ENCODE measurements at places on chromosomes 2 and 18.

GRCh38 chr18:78237864-78238263, 741.8 kb upstream of the SALL3 start:
- DNase-seq = no peak

DNA sequence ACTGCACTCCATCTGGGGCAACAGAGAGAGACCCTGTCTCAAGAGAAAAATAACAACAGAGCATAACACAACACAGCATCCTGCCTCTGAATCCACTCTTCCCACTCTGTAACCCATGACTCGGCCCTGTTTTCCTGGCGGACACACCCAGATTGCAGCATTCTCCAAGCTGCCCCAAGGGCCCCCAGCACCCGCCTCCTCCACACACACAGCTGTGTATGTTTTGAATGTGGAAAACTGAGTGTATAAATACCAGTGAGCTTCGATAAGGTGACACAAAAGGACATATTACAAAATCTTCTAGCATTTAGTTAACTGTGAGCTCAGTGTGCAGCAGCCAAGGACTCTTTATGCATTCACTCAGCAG, 13.0 kb downstream of the IMPA2 start:
- no peak for DNase-seq

GRCh38 chr2:222769446-222769845, 91.4 kb upstream of the ACSL3 start:
- no peak for DNase-seq

DNA sequence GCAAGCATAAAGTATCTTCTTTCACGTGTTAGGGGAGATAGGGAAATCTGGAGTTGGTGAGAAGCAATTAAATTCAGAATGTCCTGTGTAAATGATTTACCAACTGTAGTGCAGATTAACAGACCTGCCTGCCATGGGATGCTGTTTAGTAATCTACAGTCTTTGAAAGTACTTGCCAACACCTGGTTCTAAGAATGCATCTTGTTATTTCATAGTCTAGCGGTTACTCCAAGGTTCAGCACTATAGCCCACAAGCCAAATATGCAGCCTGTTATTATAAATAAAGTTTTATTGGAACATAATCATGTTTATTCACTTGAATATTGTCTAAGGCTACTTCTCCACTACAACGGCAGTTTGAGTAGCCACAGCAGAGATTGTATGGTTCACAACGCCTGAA, 100.8 kb downstream of the OSBPL6 start:
- DNase-seq = no peak

- no peak for DNase-seq
Observed at GRCh38 chr2:179661986-179662385, 199.4 kb downstream of the ZNF385B start.

- peak; percentile 76 for DNase-seq
Observed at GRCh38 chr2:170218456-170218855, 40.5 kb downstream of the MYO3B start.

DNA sequence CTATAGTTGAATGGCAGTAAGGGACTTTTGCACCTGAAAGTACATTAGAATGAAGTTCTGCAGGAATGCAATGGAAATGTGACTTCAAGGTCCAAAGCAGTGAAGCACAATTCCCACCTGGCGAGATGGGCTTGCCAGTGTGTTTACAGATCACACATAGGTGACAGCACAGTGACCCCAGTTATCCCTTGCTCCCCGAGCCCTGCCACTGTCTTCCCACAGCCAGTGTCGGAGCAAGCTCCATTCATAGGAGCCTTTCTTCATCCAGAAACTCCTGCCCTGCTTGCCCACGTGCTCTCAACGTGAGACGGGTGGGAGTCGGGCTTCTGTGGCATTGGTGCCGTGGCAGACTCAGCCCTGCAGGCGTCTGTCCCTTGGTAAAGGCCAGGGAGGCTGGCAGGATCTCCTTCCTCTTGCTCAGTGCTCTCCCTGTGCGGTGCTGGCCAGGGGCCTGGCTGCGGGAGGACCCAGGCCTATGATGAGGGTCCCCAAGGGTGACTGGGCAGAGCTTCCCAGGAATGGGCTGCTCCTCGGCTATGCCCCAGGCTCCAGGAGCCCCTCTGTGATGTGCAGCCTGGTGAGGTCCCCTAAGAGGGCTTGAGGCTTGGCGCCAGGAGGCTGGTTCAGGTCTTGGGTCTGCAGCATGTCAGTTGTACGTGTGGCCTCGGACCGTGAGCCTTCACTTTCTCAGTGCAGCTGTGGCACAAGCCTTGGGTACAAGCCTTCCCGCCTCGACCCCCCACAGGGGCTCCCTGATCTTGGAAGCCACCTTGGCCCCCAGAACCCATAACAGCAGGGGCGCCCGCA, 40.2 kb downstream of the SNED1 start:
- DNase-seq = no peak

GRCh38 chr2:231286964-231287363, 88.5 kb downstream of the ARMC9 start:
- no peak for DNase-seq

DNA sequence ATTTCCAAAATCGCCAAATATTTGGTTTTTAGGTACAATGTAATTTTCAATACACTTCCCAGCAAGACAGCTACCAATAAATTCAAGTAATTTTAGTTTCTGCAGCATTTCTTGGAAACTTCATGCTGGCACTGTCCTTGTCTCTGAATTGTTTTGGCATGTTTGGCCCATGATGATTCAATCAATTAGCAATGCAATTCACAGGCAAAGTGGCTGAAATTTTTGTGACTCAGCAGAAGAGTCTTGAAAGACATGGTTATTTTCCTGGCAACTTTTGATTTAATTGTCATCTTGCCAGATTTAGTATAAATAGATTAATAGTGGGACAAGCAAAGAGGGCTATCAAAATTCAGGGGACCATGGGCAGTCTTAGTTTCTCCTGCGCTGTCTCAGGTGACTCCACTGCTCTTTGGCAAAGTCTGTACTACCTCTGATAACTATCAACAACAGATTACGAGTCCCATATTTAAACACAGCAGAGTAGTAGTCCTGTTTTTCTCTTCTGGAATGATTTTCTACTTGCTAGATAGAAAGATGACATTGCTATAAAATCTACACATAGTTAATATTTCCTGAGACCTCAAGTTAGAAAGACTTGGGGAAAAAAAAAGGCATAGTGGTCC, 88.9 kb upstream of the CYP26B1 start:
- no peak for DNase-seq

GRCh38 chr18:56067969-56068671, 480.1 kb upstream of the TCF4 start:
- no peak for DNase-seq

GRCh38 chr2:40480073-40480472, 28.2 kb upstream of the SLC8A1 start:
- DNase-seq = no peak

- no peak for DNase-seq
Observed at GRCh38 chr18:63788447-63789096, 13.4 kb downstream of the SERPINB7 start.

DNA sequence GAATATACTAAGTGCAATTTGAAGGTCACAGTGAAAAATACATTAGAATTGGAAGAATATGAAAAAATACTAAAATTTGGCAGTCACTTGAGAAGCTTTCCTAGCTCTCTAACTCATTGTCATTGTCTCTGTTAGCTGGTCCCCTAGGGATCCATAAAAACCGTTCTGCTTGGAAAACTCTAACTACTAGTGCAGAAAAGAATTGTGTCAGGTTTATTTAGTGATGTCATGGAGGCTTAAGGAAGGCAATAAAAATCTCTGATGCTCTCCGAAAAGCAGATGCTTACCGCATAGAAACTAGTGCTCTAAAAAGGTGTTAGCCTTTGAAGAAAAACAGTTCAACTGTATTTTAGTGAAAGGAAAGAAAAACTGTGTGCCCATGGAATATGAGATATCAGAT, 150.1 kb upstream of the DLGAP1 start:
- no peak for DNase-seq

DNA sequence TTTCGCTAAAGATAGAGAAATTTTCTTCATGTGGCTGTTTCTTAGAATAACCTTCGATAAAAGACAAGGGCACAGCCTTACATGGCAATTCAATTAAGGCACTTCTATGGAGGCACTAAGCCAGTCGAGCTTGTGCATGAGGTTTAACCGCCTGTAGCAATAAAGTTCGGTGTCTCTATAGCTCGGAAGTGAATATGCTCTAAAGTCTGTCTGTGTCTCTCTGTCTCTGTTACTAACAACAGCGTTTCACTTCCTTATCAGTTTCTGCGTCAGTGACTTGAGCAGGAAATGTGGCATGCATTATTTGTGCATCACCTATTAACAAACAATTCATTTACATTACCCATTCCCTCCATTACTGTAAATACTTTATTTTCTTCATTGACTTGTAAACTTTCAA, 365.1 kb upstream of the NETO1 start:
- DNase-seq = no peak

DNA sequence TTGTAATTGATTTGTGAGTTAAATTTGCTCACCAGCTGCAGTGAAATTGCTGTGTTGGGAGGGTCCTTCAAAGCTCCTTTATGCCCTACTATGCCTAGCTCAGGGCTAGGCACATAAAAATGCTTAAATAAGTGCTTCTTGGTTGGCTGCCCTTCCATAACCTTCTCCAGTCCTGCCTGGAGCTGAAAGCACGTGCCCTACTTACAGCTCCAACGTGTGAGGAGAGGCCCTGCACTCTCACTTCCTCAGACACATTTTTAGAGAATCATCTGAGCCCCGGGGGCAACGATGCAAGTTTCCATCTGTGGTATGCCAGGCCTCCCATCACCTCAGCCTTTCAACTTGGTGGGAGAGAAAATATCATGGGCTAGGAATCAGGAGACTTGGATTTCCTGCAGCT, 202.7 kb downstream of the BCL11A start:
- DNase-seq = no peak

GRCh38 chr2:669323-669722, 7.9 kb downstream of the TMEM18 start:
- DNase-seq = no peak

DNA sequence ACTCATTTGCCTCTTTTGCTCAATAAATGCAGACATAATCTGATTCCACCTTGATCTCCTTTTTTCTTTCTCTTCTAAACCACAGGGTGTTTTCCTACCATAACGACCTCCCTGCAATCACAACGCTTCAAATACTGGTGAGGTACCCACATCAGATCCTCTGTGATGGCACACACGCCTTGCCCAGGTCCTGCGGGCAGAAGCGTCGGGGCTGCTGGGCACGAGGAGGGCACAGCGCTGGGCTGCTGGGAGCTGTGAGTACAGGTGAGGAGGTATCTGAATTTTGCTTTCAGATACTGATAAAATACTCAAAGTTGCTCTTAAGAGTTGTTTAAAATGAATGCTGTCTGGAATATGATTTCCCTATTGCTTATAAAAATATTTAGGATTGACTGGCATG, 186.1 kb upstream of the PXDN start:
- DNase-seq = no peak

GRCh38 chr2:237254911-237255578, 158.9 kb downstream of the COL6A3 start:
- DNase-seq = no peak

DNA sequence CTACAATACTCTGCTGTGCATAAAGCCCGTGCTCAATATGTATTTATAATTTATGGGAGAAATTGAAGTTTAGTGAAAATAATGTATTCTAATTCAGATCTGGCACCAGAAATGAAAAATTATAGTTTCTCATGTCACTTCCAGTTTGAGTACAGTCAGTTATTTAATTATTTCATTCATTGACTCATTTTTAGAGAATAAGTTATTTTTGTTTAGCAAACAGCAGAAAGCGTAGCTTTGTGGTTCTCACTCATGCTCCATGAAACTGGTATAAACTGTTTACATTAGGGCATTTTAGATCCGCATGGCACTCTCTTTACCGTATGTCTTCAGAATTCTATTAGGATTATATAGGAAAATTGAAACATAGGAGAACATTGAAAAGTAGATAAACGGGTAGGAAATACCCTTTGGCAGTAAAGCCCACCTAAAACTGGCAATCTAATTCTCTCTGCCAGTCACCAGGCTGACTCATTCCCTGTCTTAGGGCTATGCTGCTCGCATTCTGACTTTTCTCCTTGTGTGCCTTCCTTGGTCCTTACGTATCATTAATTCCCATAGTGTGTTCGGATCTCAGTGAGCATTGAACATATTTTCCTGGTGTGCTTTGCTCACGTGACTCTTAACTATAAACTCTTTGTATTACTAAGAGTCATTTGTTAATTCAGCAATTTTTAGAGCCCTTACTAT, 106.0 kb downstream of the ZNF236 start:
- no peak for DNase-seq

DNA sequence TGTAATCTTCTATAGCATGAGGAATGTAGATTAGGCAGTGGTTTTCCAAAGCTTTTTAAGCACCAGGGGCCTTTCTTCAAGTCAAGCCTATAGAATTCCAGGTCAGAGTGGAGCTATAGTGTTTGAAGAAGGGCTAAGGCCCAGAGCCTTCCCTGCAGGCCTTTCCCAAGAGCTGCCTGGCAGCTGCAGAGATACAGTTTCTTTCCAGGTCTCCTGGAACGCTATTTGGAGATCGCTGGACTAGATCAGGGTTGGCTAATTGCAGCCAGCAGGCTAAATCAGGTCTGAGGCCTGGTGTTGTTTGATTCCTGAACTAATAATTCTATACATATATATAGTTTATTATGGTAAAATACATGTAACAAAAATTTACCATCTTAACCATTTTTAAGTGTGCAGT, 319.0 kb upstream of the SPRED2 start:
- no peak for DNase-seq

GRCh38 chr2:215832791-215833190, 180.6 kb downstream of the MREG start:
- no peak for DNase-seq

DNA sequence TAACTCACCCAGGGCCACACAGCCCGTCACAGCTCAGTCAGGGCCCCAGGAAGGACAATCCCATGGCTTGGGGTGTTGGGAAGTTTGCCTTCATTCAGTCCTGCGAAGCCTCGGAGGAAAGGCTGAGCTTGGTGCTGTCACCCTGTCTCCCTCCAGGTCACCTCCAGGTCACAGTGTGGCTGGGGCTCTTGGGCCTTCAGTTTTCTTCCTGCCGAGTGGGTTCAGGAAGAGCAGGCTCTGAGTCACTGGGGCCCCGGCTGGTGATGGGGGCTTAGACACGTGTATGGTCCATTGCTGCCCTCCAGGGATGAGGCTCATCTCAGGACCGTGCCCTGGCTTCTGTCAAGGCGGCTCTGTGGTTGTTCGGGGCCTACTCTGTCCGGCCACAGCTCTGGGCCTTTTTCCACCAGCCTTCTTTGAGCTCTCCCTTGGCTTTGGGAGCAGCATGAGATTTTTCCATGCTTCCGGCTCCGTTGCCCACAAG, 118.6 kb downstream of the INHBB start:
- DNase-seq = no peak

GRCh38 chr2:234705108-234705507, 208.2 kb upstream of the ARL4C start:
- no peak for DNase-seq

GRCh38 chr2:172429301-172429968, 2.0 kb downstream of the ITGA6 start:
- DNase-seq = no peak

DNA sequence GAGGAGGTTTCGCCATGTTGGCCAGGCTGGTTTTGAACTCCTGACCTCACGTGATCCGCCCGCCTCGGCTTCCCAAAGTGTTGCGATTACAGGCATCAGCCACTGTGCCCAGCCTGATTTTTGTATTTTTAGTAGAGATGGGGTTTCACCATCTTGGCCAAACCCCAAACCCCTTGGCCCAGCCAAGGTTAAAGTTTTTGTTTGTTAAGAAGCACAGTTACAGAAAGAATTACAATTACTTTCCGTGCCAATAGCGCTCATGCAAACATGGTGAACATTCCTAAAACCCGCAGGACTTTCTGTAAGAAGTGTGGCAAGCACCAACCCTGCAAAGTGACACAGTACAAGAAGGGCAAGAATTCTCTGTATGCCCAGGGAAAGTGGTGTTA, 26.1 kb downstream of the ITSN2 start:
- DNase-seq = no peak
